ENCODE measurements at places on chromosomes 13 and 19.
A peak's percentile ranks its signal among the peaks of the same experiment; 100 is the strongest.

DNA sequence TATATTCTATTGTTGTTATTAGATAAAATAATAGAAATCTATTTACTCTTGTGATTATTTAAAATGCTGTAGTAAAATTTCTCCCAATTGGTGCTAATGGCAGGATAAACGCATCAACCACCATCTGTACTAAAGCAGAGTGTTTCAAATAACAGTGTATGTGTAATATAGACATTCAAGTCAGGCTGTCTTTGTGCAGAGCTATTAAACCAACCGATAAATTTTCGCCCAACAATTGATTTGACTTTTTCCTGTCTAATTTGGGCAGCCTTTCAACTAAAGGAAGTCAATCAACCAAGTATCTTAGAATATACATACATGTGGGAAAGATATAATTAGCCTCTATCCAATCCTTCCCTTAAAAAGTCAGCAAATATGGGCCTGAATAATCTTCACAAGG lies 5.8 kb downstream of the AMER2 start:
- no peak for DNase-seq

GRCh38 chr19:49393881-49394280 lies 5.8 kb downstream of the KASH5 start:
- no peak for DNase-seq

- no peak for DNase-seq
Observed at GRCh38 chr13:77099415-77099814, 72.5 kb upstream of the FBXL3 start.

GRCh38 chr13:113456116-113456702 lies 2.9 kb upstream of the ADPRHL1 start:
- no peak for DNase-seq

- DNase-seq: peak; percentile 11
Observed at GRCh38 chr13:111976474-111977178, 90.3 kb upstream of the SOX1 start.

- DNase-seq: no peak
Observed at GRCh38 chr13:33524086-33524485, 238.5 kb upstream of the STARD13 start.

- DNase-seq: no peak
Observed at GRCh38 chr13:105764486-105764885, 771.0 kb downstream of the EFNB2 start.

GRCh38 chr13:99662678-99663077 lies 161.4 kb downstream of the TM9SF2 start:
- DNase-seq: no peak

DNA sequence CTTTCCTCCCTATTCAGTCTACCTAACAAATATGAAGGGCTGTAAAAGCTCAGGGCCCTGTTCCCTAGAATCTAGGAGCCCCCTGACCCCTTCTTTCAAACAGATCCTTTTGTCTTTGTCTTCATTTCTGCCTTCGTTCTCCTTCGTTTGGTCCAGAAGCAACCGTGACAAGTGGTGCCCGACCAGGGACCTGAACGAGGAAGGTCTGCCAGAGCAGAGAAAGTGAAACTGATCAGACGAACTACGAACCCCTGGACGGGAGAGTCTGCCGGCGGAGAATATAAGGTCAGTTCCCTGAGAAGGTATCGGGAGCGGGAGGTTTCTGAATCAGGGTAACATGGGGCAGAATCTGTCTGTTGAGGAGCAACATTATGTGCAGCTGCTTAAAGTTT lies 751 bp downstream of the ERVK3-1 start:
- no peak for DNase-seq
